ENCODE measurements at places on chromosomes 11 and 22.

DNA sequence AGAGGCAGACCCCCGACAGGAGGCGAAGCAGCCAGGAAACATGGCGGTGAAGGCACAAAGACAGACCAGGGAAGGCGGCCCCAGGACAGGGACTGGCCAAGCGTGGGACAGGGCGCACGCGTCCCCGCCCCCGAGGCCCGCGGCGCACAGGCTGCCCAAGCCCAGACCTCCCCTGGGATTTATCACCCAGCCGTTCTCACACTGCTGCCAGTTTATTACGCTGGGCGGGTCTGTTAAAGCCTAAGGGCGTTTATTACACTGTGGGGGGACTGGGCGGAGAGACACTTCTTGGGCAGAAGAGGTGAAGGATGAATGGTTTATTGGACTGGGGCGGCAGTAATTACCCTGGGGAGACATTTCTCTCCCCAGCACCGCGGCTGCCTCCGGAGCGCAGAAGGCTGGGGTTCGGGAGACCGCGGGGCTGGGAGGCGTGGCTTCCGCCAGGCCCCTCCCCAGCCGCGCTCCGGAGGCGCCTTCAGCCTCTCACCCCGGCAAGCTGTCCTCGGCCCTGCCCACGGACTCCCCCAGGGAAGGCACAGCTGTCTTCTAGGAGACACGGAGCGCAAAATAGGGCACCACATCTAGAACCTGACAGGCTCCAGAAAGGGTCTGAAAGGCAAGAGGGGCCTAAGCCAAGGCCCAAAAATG, 47.1 kb downstream of the SLC22A12 start:
- no peak for DNase-seq

DNA sequence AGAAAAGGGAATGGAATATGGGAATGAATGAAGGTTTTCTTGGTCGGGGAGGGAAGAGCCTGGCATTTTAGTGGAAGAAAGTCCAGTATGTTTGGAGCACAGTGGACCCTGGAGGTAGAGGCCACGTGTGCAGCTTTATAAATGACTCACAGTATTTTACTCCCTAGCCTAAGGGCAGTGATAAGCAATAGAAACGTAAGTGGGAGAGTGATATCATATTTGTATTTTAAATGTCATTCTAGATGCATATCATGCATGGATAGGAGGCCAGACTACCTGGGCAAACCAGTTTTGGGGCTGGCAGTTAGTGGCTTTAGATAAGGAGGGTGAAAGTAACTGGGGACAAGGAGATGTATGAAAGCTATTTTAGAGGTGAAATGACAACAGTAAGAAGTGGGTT, 174.1 kb downstream of the ARHGAP42 start:
- no peak for DNase-seq

DNA sequence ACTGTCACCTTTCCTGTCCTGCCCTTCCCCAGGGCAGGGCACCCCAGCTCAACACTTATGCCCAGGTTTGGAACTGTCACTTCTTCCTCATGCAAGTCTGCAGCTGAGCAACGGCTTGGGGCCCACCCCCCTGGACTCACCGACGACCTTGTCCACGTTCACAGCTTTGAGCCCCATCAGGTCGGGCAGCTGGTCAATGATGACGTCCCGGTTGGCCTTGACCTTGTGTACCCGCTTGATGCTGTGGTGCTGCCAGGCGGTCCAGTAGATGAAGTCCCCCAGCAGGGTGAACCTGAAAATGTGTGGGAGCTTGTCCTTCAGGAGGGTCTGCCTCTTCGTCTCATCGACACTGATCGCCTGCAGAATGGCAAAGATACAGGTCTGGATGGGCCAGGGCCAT, 135.0 kb downstream of the CRYBB2 start:
- DNase-seq, result no peak

DNA sequence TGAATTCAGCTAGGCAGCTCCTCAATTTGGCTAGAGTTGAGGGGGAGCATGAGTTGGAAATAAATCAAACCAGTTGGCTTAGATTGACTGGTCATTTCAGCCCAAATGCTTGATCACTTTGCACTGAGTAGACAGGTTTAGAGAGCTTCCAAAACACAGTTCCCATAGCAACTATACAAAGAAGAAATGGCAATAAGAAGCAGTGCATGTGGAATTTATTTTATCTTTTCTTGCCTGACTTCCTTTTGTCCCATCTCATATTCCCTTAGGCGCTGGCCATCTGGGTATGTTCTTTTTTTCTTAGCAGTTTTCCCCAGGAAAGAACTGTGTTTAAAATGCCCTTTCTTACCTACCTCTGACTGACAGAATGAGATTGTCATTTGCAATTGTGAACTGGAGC, 38.7 kb upstream of the C11orf87 start:
- DNase-seq, result no peak

- DNase-seq, result no peak
These were observed 293.7 kb downstream of the DDX10 start for GRCh38 chr11:108958368-108959104.

- DNase-seq, result no peak
These were observed 19.1 kb downstream of the FAM181B start for GRCh38 chr11:82714346-82715174.

- DNase-seq, result no peak
These were observed 3.1 kb downstream of the FXYD2 start for GRCh38 chr11:117821431-117821830.

DNA sequence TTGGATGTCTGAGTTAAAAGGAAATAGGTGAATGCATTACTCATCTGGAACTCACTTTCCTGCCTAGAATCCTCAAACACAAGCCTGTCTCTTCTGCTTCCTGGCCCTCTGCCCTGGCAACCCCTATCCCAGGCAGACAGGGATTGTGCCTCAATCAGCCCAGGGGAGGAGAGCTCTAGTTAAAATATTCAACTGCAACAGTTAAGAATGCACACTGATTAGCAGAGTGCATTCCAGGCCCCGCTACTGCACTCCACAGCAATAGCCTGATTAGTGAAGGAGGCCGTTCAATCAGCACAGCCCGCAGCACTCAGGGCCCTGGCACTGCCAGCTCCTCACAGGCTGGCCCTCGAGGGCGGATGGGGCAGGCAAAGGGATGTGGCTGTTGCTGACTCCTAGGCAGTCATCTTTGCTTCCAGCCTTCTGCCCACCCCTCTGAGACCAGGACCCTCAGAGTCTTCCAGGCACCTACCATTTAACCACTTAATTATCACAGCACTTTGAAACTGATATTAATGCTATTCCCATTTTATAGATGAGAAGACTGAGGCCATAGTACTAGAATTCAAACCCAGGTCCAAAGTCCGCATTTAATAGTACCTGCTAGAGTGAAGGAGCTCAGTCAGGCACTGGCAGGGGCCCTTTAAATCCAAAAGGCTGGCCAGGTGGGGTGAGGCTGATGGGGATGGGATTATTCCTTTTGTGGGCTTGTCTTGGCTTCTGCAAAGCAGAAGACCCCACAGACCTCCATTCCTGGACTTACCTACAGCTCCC, 435.3 kb downstream of the SOX6 start:
- no peak for DNase-seq

GRCh38 chr22:37634417-37634924, 5.0 kb upstream of the SH3BP1 start:
- no peak for DNase-seq

DNA sequence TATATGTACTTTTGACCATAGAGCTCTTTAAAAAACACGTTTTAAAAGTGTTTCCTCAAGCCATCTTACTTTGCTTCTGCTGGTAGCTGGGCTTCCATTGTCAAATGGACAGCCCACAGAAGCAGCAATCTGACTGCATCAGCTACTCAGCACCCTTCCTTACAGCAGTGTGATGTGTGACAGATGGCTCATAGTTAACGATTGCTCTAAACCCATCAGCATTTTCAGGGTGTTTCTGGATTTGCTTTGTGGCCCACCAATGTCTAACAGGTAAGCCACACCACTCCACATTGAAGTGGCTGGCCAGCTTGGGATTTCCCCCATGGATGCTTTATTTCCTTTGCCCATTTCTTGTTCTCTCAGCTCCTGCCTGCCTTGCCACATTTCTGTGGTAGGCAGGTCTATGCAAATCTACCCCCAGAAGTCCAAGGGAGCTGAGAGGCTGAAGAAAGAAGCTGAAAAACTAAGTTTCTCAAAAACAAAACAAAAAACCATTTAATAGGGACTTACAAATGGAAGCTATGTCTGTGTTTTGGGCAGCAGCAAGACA, 7.3 kb upstream of the FAR1 start:
- DNase-seq, result no peak

- no peak for DNase-seq
These were observed 1.9 kb downstream of the KCNJ5 start for GRCh38 chr11:128892866-128893565.

DNA sequence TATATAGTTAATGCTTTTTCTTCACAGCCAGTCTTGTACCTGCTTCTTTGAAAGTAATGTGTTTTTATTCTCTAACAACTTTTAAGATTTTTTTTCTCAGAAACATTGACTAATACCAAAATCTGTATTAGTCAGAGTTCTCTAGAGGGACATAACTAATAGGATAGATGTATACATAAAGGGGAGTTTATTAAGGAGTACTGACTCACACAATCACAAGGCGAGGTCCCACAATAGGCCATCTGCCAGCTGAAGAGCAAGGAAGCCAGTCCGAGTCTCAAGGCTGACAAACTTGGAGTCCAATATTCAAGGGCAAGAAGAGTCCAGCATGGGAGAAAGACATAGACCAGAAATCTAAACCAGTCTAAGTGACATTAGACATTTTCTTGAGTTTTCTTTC, 140.0 kb downstream of the RAB38 start:
- no peak for DNase-seq

- no peak for DNase-seq
These were observed 4.3 kb downstream of the C1QTNF6 start for GRCh38 chr22:37183432-37184379.

GRCh38 chr11:66326261-66327111, 9.6 kb upstream of the CD248 start:
- no peak for DNase-seq

- no peak for DNase-seq
These were observed 11.9 kb upstream of the CSF2RB start for GRCh38 chr22:36901411-36902142.

DNA sequence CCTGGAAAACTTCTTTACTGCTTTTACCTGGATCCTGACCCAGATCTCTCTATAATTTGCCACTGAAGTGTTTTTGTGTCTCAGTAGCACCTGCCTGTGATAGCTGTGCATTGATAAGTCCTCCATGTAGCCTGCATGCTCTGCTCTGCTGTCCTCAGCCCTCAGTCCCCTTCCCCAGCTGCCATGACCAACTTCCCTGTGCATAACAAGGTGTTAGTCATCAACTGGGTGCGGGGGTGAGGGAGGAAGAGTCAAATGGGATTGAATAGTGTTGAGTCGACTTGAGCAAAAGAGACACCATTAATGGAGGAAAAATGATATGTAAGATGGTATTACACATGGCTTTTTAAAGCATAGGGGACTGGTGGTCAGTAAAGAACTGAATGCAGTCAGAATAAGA, 92.2 kb upstream of the PLET1 start:
- DNase-seq, result no peak

DNA sequence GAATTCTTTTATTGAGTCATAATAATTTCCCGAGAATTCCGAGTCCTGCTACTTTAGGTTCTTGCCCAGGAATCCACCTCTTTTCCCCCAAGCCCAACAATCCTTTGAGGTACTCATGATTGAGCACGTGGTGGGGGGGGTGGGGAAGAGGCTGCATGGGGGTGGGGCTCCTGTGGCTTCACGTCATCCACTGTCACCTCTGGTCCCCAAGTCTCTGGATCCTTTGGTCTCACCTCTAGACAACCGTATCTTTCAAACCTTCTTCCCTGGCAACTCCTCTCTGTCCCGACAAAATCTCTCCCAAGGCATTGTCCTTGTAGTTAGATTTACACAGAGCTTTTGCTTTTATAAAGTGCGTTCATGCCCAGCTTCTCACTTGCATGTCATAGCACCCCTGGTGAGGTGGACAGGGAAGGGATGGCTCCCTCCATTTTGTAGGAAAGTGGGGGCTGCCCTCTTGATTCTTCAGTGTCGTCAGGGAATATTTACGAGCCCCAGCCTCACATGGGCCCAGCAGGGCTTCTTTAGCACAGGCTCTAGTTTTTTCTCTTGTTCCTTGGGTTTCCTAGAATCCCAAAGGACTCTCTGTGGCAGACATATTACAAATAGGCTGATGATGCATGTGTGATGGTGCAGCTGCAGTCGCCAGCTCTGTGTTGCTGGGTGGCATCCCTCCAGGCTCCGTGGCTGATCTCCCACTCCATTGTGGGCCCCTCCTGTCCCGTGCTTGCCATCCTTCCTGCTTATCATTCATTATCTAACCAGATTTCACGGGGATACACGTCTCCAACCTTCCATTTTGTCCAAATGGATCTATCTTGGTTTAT, 8.4 kb downstream of the UCP3 start:
- DNase-seq, result no peak

- DNase-seq, result no peak
These were observed 55.7 kb downstream of the MN1 start for GRCh38 chr22:27745809-27746208.

GRCh38 chr11:76185931-76186401, 20.3 kb downstream of the WNT11 start:
- DNase-seq, result no peak

GRCh38 chr11:86990515-86990914, 35.3 kb upstream of the FZD4 start:
- DNase-seq, result no peak

- DNase-seq, result no peak
These were observed 14.1 kb downstream of the POLA2 start for GRCh38 chr11:65275906-65276305.

DNA sequence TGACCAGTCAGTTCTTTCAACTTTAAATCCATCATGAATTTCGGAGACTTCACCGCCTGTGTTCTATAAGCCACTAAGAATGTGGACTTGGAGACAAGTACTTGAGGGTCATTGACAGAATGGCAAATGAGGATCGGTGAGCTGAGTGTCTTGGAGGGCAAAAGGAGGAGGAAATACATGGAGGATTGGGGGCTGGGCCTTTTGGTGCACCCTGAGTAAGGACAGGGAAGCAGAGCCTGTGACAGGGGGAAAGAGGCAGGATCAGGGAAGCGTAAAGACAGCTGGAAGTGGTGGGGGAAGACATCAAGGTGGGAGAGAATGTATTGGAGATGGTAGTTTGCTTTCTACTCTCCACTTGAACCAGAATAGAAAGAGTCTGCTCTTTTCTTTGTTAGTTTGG, 70.4 kb upstream of the MTMR2 start:
- no peak for DNase-seq

GRCh38 chr11:129006161-129006560, 63.5 kb upstream of the TP53AIP1 start:
- no peak for DNase-seq

GRCh38 chr11:119525180-119525866, 102.4 kb upstream of the THY1 start:
- no peak for DNase-seq

Measured in stimulated activated CD4-positive, alpha-beta T cell treated with anti-CD3 and anti-CD28 coated beads, Interleukin-2, amount 100 ng/mL, for 48 hours (primary cell).